Thoracic aorta endothelial cell (primary cell): ENCODE measurements at places on chromosomes 16 and 17. TPM values are rescaled to one million over a fixed set of nuclear protein-coding genes. Genes with fewer than 3 reads are reported as not detected.

Gene BRIP1
- 17.3 and 20.7 TPM in 2 replicates for total RNA-seq

Gene MYH1
- total RNA-seq, result not detected in 2 replicates

Gene ANKS4B
- total RNA-seq, result not detected in 2 replicates

Gene ABCA9
- 3.3 and 13.4 TPM in 2 replicates for total RNA-seq
